ENCODE measurements at places on chromosomes 13 and 19.
A peak's percentile ranks its signal among the peaks of the same experiment; 100 is the strongest.

- no peak for DNase-seq
Observed at GRCh38 chr19:49356382-49356781, 5.8 kb downstream of the TEAD2 start.

- DNase-seq, result peak; percentile 1
Observed at GRCh38 chr19:40089462-40089861, 1.3 kb downstream of the ZNF780A start.

DNA sequence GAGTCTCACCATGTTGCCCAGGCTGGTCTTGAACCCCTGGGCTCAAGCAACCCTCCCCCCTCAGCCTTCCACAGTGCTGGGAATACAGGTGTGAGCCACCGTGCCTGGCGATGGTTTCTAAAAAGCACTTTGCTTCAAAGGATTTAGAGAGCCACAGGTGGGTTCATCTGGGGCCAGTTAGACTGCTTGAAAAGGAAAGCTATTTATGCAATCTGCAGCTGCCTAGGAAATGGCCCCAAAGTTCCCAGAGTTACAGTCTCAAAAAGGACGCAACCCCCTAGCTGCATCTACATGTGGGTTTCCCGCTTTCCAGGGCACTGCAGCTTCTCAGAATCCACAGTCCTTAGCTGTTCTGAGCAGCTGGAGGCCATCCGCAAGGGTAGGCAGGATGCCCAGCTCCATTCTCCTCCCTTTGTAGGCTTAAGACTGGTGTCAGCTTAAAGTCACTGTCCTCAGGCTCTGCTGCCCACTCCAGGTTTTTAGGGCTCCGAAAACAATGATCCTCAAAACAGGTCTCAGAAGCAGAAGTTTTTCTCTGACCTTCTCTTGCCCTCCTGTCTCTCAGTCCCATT, 41.4 kb downstream of the ZNF823 start:
- DNase-seq, result no peak

- DNase-seq, result no peak
Observed at GRCh38 chr19:12825254-12826131, 8.9 kb downstream of the RTBDN start.

DNA sequence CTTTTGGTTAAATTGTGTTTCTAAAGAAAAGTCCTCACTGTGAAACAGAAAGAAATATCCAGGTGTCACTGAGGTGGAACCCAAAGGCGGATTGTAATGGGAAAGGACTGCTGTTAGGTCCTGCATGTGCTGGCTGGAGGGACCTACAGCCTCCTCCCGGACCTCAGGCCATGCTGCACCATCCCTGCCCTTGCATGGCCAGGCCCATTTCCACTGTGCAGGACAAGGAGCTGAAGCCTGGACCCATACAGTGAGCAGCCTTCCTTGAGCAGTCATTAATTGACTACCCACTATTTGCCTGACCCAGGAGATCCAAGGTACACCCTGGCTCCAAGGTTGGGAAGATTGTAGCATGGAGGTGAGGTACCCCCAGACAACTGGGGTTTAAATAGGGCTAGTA, 17.6 kb downstream of the VSTM2B start:
- DNase-seq, result no peak

- DNase-seq, result no peak
Observed at GRCh38 chr13:40383132-40383531, 283.3 kb downstream of the FOXO1 start.

DNA sequence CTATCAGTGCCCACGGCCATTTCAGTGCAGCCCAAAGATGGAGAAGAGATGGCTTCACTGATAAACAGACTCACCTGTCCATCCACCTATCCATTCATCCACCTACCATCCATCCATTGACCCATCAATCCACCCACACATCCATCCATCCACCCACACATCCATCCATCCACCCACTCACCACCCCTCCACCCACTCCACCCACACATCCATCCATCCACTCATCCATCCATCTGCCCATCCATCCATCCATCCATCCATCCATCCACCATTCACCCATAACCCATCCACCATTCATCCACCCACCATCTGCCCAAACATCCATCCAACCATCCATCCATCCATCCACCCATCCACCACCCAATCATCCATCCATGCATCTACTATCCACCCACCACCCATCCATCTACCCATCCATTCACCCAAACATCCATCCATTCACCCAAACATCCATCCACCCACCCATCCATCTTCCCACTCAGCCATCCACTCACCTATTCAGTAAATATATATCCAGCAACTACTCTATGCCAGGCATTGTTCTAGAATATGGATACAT, 31.6 kb upstream of the ZNRF4 start:
- DNase-seq, result no peak

- DNase-seq, result no peak
Observed at GRCh38 chr19:48798937-48799336, 11.9 kb downstream of the BCAT2 start.

DNA sequence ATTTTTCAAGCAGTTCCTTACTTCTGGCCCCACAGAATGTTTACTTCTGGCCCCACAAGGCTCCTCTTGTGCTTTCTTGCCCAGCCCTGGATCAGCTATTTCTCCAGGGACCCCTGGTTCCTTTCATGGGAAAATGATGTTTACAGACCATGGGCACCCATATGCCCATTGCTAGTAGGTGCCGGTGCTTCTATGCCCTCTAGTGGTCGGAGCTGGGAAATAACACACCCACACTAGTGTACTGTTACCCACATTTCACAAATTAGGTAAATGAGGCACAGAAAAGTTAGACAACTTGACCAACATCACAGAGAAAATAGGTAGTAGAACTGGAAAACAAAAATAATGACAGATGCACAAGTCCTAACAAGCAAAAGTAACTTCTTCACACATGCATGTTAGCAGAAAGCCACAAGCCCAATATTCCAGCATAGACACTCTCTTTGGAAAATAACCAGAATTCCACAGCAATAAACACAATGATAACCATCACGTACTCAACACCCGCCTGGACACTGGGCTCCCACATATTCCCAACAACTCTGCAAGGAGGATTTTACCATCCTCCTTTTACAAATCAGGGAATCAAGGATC, 1.3 kb upstream of the CEACAM6 start:
- peak; percentile 60 for DNase-seq

- no peak for DNase-seq
Observed at GRCh38 chr13:37375071-37375470, 223.5 kb downstream of the POSTN start.

- peak; percentile 42 for DNase-seq
Observed at GRCh38 chr13:30572859-30573275, 44.9 kb upstream of the USPL1 start.

GRCh38 chr13:91747186-91747585, 348.8 kb downstream of the GPC5 start:
- no peak for DNase-seq

DNA sequence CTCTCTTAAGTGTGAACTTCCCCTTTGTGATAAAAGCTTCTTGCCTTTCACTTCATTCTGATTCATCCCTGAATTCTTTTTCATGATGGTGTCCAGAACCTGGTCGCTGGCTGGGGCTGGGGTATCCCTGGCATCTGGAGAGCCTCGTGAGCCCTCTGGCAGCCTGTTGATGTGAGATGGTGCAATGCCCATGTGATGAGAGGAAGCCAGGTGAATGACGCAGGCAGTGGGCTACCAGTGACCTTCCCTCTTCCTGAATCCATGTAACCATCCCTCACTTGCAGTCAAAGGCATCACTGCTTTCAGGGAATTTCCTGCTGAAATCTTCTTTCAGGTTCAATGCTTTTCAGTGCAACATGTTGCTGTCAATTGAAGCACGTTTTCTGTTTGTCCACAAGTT, 158.6 kb upstream of the SLC10A2 start:
- DNase-seq, result no peak

Measured in CD8-positive, alpha-beta memory T cell (primary cell).